ENCODE measurements at places on chromosomes 2 and 18. TPM values are rescaled to one million over a fixed set of nuclear protein-coding genes. Genes with fewer than 3 reads are reported as not detected.

OTX1 gene
- 0.17 TPM for total RNA-seq

IL36G gene
- total RNA-seq: not detected

MAB21L4 gene
- not detected for total RNA-seq

REG3A gene
- total RNA-seq: not detected

MARS2 gene
- total RNA-seq: 3.1 TPM

All from bronchus fibroblast of lung (primary cell).